H1 (cell line): ENCODE measurements at places on chromosomes 1 and 21.

- no peaks in the 10 kb centered on the region for H3K36me3 ChIP-seq
- DNase-seq, result no peak
- no peak overlapping the region for H3K4me3 ChIP-seq
- peaks cover 4% of the 10 kb centered on the region for H3K4me1 ChIP-seq
- peaks cover 12% of the 10 kb centered on the region for H3K27me3 ChIP-seq
Observed at GRCh38 chr1:175188936-175189335, 3.6 kb downstream of the KIAA0040 start.

DNA sequence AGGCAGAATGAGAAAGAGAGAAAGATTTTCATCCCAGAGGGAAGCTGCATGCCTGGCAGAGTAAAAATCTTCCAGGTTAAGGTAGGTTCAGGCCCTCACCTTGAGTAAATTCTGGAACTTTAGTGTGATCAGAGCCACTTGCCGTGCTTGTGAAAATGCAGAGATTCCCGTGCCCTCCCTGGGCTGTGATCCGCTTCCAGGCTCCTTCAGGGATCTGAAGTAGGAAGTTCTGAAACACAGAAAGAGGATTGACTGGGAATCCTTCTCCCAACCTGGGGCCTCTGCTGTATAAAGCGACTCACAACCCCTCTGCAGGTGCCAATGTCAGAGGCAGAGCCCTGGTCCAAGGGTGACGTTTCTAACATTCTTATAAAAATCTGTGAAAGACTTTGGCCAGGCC, 26.6 kb downstream of the NUAK2 start:
- no peak for DNase-seq
- peaks cover 26% of the 10 kb centered on the region for H3K4me1 ChIP-seq
- peak overlapping the region; percentile 97 for H3K27ac ChIP-seq
- no peaks in the 10 kb centered on the region for H3K36me3 ChIP-seq

DNA sequence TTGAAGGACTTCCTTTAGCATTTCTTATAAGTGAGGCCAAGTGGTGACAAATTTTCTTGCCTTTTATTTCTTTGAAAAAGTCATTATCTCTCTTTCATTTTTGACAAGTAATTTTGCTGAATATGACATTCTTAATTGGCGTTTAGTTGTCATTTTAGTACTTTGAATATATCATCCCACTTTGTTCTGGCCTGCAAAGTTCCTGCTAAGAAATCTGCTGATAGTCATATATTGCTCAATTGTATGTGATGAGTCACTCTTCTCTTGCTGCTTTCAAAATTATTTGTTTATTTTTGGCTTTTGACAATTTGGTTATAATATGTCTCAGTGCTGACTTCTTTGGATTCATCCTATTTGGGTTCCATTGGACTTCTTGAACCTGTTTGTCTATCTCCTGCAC, 312.6 kb downstream of the DUSP10 start:
- H3K27me3 ChIP-seq, result no peaks in the 10 kb centered on the region
- no peaks in the 10 kb centered on the region for H3K36me3 ChIP-seq
- H3K4me1 ChIP-seq, result no peaks in the 10 kb centered on the region

DNA sequence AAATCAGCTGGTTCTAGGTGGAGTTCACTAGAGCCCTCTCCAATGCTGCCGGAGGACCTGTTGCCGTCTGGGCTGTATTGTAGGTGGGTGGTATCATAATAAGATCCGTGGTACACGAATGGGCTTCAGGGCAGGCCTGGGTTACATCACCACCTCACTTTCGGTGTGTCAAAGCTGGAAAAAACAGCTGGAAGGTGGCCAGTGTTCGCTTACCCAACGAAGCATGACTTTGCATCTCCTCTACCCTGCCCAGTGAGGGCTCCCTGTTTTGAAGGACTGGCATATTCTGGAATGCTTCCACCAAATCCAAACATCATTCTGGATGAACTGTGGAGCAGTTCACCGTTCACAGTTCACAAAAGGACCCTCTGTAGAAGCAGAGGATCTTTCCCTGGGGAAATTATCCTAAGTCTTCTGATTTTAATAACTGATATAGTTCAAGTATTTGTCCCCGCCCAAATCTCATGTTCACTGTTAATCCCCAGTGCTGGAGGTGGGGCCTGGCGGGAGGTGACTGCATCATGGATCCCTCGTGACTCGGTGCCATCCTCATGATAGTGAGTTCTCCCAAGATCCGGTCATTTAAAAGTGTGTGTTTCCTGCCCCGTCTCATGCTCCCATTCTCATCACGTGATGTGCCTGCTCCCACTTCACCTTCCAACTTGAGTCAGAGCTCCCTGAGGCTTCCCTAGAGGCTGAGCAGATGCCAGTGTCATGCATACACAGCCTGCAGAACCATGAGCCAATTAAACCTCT, 429.0 kb downstream of the KIF26B start:
- H3K27me3 ChIP-seq, result no peaks in the 10 kb centered on the region
- no peaks in the 10 kb centered on the region for H3K36me3 ChIP-seq
- H3K27ac ChIP-seq, result no peak overlapping the region
- H3K4me3 ChIP-seq, result no peak overlapping the region
- H3K4me1 ChIP-seq, result no peaks in the 10 kb centered on the region
- DNase-seq, result no peak

- H3K36me3 ChIP-seq, result no peaks in the 10 kb centered on the region
- no peak overlapping the region for H3K4me3 ChIP-seq
- H3K4me1 ChIP-seq, result no peaks in the 10 kb centered on the region
- DNase-seq, result no peak
Observed at GRCh38 chr1:29713857-29714256, 477.5 kb downstream of the PTPRU start.

GRCh38 chr1:46247436-46248121, at the start of gene RAD54L:
TSS of gene RAD54L (plus strand) at chr1:46247763. CDS start at chr1:46248406, 643 bp downstream.
- peak; percentile 96 for DNase-seq
- H3K27me3 ChIP-seq, result no peaks in the 10 kb centered on the region
- peak within 1 kb of the TSS; percentile 94 for H3K27ac ChIP-seq
- peaks cover 15% of the 10 kb centered on the region; the same call in 1 of the 2 replicates for H3K4me1 ChIP-seq
- H3K36me3 ChIP-seq, result peaks cover 33% of the 10 kb centered on the region

GRCh38 chr1:7378346-7379130, 392.6 kb upstream of the VAMP3 start:
- H3K36me3 ChIP-seq, result no peaks in the 10 kb centered on the region
- no peak overlapping the region for H3K4me3 ChIP-seq
- H3K27ac ChIP-seq, result no peak overlapping the region
- no peak for DNase-seq
- peaks cover 24% of the 10 kb centered on the region for H3K4me1 ChIP-seq
